Fibroblast of the aortic adventitia (primary cell): ENCODE measurements at places on chromosomes 4 and X. TPM values are rescaled to one million over a fixed set of nuclear protein-coding genes. Genes with fewer than 3 reads are reported as not detected.

- no peak for DNase-seq
Measured at GRCh38 chr4:119087656-119088055, 48.0 kb upstream of the MYOZ2 start.

DNA sequence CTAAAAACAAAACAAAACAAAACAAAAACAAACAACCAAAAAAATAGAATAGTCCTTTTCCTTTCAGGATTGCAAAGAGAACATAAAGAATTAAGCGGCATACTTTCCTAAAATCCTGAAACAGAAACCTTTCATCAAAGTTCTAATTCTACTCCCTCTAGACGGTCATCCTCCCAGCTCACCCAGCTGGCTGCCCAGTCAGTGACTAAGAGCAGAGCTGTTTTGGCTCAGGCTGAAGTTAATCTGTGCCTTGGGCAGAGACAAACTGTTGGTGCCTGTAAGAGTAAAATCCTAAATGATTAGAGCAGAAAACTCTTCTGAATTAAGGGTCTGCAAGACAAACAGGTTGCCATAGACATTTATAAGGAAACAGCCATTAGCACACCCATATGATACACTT is 17.6 kb upstream of the WAS start:
- peak; percentile 28 for DNase-seq

DNA sequence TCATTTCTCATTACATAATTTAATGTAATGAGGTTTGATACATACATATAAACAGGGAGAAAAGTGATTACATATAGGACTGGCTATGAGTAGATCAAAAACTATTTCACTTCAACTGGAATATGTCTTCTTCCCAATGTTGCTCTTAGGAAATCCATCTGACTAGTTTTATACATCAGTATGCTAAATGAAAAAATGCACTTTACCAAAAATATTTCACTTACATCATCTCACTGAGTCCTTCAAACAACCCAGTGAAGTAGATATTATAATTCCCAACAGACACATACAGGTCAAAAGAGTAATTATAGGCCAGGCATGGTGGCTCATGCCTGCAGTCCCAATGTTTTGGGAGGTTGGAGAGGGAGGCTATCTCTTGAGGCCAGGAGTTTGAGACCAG is 215.9 kb downstream of the MID1 start:
- DNase-seq = peak; percentile 40

- DNase-seq = no peak
Measured at GRCh38 chrX:29870608-29871007, 344.8 kb upstream of the MAGEB2 start.

Gene SASH3
- not detected in 2 replicates for total RNA-seq

Gene USP51
- total RNA-seq = 2.2 and 3.8 TPM in 2 replicates
